ENCODE measurements at places on chromosomes 11 and 22. TPM values are rescaled to one million over a fixed set of nuclear protein-coding genes. Genes with fewer than 3 reads are reported as not detected.

Gene ACRV1
- not detected for total RNA-seq

Gene YAP1
- total RNA-seq, result 65.6 TPM

Gene GSTT4
- not detected for total RNA-seq

Gene BATF2
- 0.64 TPM for total RNA-seq

Gene IGHMBP2
- 16.8 TPM for total RNA-seq

Gene TEX12
- not detected for total RNA-seq

Gene SLC29A2
- 5.7 TPM for total RNA-seq

Gene CSNK2A3
- total RNA-seq, result 1.8 TPM

Gene MYRF
- 20.8 TPM for total RNA-seq

Gene POU2AF1
- total RNA-seq, result not detected

Gene NLRP14
- not detected for total RNA-seq

Gene ADM2
- total RNA-seq, result 0.64 TPM

Gene MMP12
- not detected for total RNA-seq

Gene APOBEC3F
- 1.7 TPM for total RNA-seq

Gene OLFML1
- not detected for total RNA-seq

Gene UCP2
- 85.2 TPM for total RNA-seq

Gene LARGE2
- total RNA-seq, result 2.8 TPM

Gene MS4A15
- total RNA-seq, result not detected

Gene CCDC81
- 0.33 TPM for total RNA-seq

Gene KDM4E
- total RNA-seq, result not detected

Gene OR51B2
- total RNA-seq, result not detected

Gene CRELD2
- total RNA-seq, result 21.0 TPM

Gene SLC6A5
- total RNA-seq, result not detected

Gene TRMT2A
- 20.8 TPM for total RNA-seq

Gene CFAP300
- total RNA-seq, result 8.0 TPM

Gene PRG3
- not detected for total RNA-seq

Gene CDC42BPG
- total RNA-seq, result 1.7 TPM

Gene PRR5L
- 14.6 TPM for total RNA-seq

Gene SLC5A12
- not detected for total RNA-seq

Gene ZFTA
- 4.1 TPM for total RNA-seq

Gene APOA4
- not detected for total RNA-seq

Gene B3GAT1
- 0.03 TPM for total RNA-seq

Gene ABCG4
- total RNA-seq, result 0.36 TPM

Gene OR52A1
- total RNA-seq, result not detected

Gene SUSD2
- 67.0 TPM for total RNA-seq

Gene NLRP10
- total RNA-seq, result not detected

Gene KREMEN1
- 4.7 TPM for total RNA-seq

Gene HMGXB4
- total RNA-seq, result 12.6 TPM

Gene EIF1AD
- total RNA-seq, result 40.9 TPM

Gene FAM227A
- 0.64 TPM for total RNA-seq

All from A549 treated with GW870086 at 1 μM for 4 hours (cell line).